ENCODE measurements at places on chromosomes 7 and 10.

GRCh38 chr7:121278120-121279021 lies 50.4 kb upstream of the WNT16 start:
- no peak overlapping the region for H3K4me3 ChIP-seq
- no peak overlapping the region for H3K27ac ChIP-seq
- H3K4me1 ChIP-seq = no peaks in the 10 kb centered on the region
- no peak for DNase-seq
- H3K36me3 ChIP-seq = no peaks in the 10 kb centered on the region

GRCh38 chr10:27949528-27950241 lies 49.2 kb downstream of the ODAD2 start:
- no peaks in the 10 kb centered on the region for H3K4me1 ChIP-seq
- H3K36me3 ChIP-seq = no peaks in the 10 kb centered on the region
- no peak overlapping the region for H3K4me3 ChIP-seq
- no peak overlapping the region for H3K27ac ChIP-seq
- no peaks in the 10 kb centered on the region for H3K27me3 ChIP-seq

DNA sequence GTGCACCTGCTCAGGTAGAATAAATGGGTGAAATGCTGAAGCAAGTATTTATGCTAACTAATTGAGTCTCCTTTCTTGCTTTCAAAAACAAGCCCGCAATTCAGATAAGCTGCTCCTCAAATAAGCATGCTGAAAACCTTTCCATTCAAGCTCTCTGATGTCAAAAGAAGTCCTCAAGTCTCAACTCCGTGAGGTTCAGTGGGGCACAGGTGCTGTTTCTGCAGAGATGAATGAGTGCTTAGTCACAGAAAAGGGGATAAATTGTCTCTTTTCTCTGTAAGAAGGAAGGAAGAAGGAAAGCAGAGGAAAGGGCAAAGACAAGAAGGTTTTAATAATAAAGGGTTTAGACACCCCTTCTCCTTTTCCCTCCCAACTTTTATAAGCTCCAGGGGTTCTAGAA lies 229.8 kb upstream of the NPY start:
- H3K4me1 ChIP-seq = no peaks in the 10 kb centered on the region
- no peaks in the 10 kb centered on the region for H3K27me3 ChIP-seq
- no peak overlapping the region for H3K4me3 ChIP-seq
- no peaks in the 10 kb centered on the region for H3K36me3 ChIP-seq
- H3K27ac ChIP-seq = no peak overlapping the region
- no peak for DNase-seq

DNA sequence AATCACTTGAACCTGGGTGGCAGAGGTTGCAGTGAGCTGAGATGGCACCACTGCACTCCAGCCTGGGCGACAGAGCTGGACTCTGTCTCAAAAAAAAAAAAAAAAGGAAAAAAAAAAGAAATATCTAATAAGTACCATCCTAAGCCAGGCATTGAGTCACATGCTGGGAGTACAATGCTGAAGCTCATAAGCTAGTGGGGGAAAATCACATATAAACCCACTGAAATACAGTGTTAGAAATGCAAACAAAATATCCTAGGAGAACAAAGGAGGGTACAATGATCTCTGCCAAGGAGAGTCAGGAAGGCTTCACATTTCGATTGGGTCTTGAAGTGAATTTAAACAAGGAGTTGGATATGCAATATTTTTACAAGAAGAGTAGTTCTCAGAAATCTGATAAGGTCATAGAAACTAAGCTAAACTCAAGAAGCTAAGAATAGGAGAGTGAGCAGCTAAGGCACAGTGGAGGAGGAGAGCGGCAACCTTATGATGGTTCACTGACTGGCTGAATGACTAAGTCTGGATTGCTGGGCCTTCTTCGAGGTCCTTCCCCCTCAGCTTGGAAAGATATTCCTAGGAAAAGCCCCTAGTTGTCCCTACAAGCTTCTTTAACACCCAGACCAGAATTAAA lies 115.5 kb downstream of the PHTF2 start:
- peak overlapping the region; percentile 89 for H3K27ac ChIP-seq
- H3K4me3 ChIP-seq = no peak overlapping the region
- DNase-seq = peak; percentile 67
- no peaks in the 10 kb centered on the region for H3K27me3 ChIP-seq
- H3K4me1 ChIP-seq = peaks cover 5% of the 10 kb centered on the region

- H3K36me3 ChIP-seq = no peaks in the 10 kb centered on the region
- no peak overlapping the region for H3K4me3 ChIP-seq
- H3K27me3 ChIP-seq = no peaks in the 10 kb centered on the region
- peaks cover 22% of the 10 kb centered on the region for H3K4me1 ChIP-seq
- DNase-seq = no peak
Measured at GRCh38 chr7:98250789-98251188, 1.2 kb downstream of the TECPR1 start.

DNA sequence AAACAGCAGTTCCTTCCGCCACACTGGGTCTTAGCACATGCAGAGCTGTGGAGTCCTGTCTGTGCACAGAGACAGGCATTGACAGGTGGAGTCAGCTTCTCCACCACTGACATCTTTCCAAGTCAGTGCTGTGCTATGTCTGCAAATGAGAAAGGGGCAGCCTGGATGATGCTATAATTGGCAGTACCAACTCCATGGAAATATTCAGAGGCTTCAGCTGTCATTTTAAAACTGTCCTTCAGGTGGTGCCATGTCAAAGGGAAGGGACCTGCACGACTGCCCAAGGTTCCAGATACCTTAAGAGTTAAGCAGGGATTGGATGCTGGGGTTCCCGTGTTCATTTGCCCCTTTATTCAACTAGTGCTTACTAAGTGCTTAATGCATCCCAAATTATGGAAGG lies 258.0 kb upstream of the PRKCQ start:
- H3K4me3 ChIP-seq = no peak overlapping the region
- H3K27ac ChIP-seq = no peak overlapping the region
- H3K27me3 ChIP-seq = no peaks in the 10 kb centered on the region
- no peak for DNase-seq
- H3K4me1 ChIP-seq = no peaks in the 10 kb centered on the region

DNA sequence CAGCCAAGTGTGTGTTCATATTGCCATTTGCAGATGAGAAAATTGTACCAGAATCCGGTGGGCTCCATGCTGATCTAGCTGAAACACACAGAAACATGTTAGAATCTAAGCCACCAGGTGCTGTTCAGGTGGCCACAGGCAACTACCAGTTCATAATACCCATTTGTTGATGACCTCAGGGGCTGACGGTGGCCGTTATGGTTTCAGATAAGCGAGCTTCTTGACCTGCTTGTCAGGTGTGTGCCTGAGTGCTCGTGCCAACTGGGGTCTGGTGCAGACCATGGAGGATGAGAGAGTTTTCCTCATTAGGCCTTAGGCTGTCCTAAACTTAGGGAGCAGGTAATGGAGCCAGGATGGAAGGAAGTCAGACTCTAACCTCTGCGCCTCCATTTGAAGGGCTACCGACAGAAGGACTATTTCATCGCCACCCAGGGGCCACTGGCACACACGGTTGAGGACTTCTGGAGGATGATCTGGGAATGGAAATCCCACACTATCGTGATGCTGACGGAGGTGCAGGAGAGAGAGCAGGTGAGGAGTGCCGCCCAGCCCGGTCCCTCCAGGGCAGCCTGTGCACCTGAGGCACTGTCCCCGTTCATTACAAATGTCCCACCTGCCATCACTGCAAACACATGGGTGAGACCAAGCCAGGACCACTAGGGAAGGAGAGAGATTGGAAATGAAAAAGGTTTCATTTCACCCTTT lies 53.1 kb downstream of the MKI67 start:
- no peaks in the 10 kb centered on the region for H3K36me3 ChIP-seq
- no peaks in the 10 kb centered on the region for H3K27me3 ChIP-seq
- no peak overlapping the region for H3K4me3 ChIP-seq
- no peak overlapping the region for H3K27ac ChIP-seq
- H3K4me1 ChIP-seq = no peaks in the 10 kb centered on the region

- H3K4me1 ChIP-seq = peaks cover 2% of the 10 kb centered on the region
- no peak overlapping the region for H3K4me3 ChIP-seq
- H3K27ac ChIP-seq = no peak overlapping the region
- no peaks in the 10 kb centered on the region for H3K36me3 ChIP-seq
- no peak for DNase-seq
Measured at GRCh38 chr10:132636358-132636757, 98.8 kb downstream of the INPP5A start.

GRCh38 chr10:97074256-97075145 lies 111.3 kb downstream of the SLIT1 start:
- no peaks in the 10 kb centered on the region for H3K27me3 ChIP-seq
- no peak overlapping the region for H3K27ac ChIP-seq
- no peaks in the 10 kb centered on the region for H3K4me1 ChIP-seq
- no peak for DNase-seq

GRCh38 chr7:1344421-1344820 lies 111.7 kb downstream of the UNCX start:
- H3K36me3 ChIP-seq = no peaks in the 10 kb centered on the region
- no peaks in the 10 kb centered on the region for H3K4me1 ChIP-seq
- DNase-seq = no peak
- no peaks in the 10 kb centered on the region for H3K27me3 ChIP-seq
- H3K4me3 ChIP-seq = no peak overlapping the region
- no peak overlapping the region for H3K27ac ChIP-seq

DNA sequence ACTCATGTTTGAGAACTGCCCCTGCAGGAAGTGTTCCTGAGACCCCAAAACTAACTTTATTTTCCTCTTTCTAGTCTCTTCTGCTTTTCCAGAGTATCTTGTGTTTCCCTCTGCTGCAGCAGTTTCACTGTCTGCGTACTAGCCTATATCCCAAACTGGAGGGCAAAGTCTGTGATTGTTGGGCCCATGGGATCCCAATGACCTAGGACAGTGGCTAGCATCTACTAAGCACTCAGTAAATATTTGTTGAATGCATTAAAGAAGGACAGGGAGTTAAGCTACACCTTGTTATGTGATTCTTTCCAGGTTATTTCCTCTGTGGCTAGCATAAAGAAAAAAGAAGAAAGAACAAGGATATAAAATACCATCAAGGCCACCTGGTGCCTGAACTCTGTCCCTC lies 210.6 kb upstream of the PHYHIPL start:
- H3K4me3 ChIP-seq = no peak overlapping the region
- no peak for DNase-seq
- H3K36me3 ChIP-seq = no peaks in the 10 kb centered on the region
- H3K27me3 ChIP-seq = no peaks in the 10 kb centered on the region
- H3K4me1 ChIP-seq = no peaks in the 10 kb centered on the region
- no peak overlapping the region for H3K27ac ChIP-seq

DNA sequence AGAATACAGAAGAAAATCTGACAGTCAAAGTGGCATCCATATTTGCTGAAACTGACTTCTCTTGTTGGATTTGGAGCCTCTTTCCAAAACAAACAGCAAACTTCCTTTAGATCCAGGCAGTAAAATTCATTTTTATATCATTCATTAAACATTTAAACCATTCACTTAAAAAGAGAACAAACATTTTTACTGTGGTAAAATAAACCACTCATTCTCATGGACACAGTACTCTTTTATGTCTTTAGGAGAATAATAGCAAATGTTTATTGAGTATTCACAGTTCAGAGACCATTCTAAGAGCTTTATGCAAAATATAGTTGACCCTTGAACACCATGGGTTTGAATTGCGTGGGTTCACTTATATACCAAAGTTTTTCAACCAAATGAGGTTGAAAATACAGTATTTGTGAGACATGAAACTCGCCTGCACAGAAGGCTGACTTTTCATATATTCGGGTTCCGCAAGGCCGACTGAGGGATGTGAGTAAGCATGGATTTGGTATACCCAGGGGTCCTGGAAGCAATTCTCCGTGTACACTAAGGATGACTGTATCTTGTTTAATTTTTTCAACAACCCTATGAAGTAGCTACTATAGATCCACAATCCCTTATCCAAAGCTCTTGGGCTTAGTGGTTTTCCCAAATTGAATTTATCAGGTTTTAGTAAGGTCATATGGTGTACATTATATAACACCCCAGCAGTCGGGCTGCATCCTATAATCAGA lies 49.1 kb downstream of the ATXN7L1 start:
- H3K4me3 ChIP-seq = no peak overlapping the region
- no peaks in the 10 kb centered on the region for H3K36me3 ChIP-seq
- DNase-seq = no peak
- H3K27me3 ChIP-seq = no peaks in the 10 kb centered on the region
- H3K4me1 ChIP-seq = peaks cover 13% of the 10 kb centered on the region

- no peak overlapping the region for H3K4me3 ChIP-seq
- no peaks in the 10 kb centered on the region for H3K36me3 ChIP-seq
- H3K27ac ChIP-seq = peak overlapping the region; percentile 35
- peaks cover 19% of the 10 kb centered on the region for H3K4me1 ChIP-seq
Measured at GRCh38 chr7:77727936-77728701, 31.9 kb downstream of the RSBN1L start.

Data from thyroid gland (tissue), 4 donors.